ENCODE measurements at places on chromosomes 13 and 19.

DNA sequence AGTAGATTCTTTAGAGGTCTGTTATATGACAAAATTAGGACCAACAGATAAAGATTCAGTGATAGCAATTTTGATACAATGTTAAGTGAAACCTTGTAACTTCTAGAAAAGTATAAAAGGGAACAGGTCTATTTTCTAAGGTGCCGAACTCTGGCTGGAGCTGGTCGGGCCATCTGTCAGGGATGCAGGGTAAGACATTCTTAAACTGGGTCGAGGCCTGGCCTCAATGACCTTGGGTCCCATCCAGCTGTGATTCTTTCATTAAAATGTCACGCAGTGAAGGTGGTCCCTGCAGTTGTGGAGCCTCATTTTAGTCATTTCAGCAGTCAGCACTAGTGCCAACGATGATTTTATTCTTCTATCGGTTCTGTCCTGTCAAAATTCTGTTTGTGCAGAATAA, 271.9 kb upstream of the SPRY2 start:
- no peak for DNase-seq

DNA sequence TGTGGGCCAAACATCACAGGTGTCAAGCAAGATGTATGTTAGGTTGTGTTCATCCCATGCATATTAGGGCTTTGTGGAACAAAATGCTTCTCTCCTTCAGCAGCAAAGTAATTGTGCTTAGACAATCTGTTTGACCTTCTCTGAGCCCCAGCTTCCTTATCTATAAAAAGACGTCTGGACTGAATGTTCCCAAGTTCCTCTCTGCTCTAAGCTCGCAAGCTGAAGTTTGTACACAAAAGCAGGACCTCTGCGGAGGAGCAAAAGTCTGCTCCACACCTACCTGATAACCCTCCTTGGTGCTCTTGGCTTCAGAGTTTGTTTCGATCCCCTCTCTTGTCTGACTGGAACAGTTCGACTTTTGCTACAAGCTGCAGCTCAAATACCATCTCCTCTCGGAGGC, 95.7 kb upstream of the UBL3 start:
- no peak for DNase-seq

DNA sequence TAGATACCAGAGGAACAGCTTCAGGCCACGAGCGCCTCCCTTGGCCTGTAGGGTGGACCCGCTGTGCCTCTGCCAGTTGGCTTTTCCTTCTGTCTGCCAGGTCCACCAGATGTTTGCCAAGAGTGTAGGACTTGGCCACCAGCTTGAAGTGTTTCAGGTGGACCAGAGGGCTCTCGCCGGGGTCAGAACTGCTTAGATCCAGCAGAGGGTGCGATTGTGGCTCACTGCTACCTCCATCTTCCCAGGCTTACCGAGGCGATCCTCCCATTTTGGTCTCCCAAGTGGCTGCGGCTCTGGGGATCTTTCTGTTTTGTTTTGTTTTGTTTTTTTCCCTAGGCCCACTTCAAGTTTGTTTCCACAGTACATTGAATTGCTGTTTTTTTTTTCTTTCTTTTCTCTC, 23.0 kb upstream of the ZNF730 start:
- no peak for DNase-seq

DNA sequence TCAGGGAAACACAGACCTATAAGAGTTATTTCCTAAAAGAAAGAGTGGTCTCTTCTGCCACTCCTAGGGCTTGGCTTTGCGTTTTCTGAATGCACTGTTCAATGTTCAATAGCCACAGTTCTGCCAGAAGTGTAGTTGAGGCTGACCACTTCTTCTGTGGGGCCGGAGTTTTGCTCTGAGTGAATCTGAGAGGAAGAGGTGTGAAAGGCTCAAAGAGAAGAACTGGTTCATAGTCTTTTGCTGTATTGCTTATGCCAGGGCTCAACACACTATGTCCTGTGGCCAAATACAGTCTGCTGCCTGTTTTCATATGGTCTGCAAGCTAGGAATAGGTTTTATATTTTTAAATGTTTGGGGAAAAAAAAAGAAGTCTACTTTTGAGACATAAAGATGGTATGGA, 128.2 kb downstream of the STOML3 start:
- DNase-seq = no peak

DNA sequence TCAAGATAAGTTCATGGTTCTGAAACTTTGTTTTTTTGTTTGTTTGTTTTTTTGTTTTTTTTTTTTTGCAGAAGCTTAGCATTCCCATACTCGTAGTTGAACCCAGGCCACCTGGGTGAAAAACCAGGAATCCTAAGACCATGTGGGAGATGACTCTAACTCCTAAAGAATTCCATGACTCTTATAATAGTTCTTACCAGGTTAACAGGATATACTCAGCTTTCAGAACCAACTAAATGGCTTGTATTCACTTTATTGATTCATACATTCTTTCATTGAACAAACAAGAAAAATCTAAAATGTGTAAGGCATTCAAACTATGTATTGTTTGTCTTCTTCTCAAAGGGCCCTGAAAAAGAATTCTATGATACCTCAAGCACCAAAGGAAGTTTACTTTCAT, 40.5 kb upstream of the KLF5 start:
- DNase-seq = no peak

GRCh38 chr13:28611654-28612131, 47.2 kb upstream of the POMP start:
- DNase-seq = no peak
